ENCODE measurements at places on chromosomes 12 and 14.

- DNase-seq: no peak
These were observed 11.1 kb downstream of the SVOP start for GRCh38 chr12:109009766-109010165.

DNA sequence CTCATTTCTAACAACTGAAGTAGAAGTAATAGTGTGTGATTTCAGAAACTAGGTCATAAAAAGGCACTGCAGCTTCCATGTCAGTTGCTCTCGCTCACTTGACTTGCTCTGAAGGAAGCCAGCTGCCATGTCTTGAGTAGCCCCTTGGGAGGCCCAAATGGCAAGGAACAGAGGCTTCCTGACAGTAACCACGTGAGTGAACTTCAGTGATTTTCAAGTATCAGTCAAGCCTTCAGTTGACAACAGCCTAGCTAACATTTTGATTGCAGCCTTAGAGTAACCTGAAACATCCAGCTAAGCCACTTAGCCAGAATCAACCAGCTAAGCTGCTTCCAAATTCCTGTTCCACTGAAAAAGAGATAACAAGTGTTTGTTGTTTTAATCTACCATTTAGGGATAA is 26.7 kb downstream of the TOGARAM1 start:
- no peak for DNase-seq

GRCh38 chr12:105765053-105766014 is 373.4 kb downstream of the NUAK1 start:
- no peak for DNase-seq

GRCh38 chr12:68469113-68469512 is 137.0 kb upstream of the MDM1 start:
- DNase-seq: no peak

DNA sequence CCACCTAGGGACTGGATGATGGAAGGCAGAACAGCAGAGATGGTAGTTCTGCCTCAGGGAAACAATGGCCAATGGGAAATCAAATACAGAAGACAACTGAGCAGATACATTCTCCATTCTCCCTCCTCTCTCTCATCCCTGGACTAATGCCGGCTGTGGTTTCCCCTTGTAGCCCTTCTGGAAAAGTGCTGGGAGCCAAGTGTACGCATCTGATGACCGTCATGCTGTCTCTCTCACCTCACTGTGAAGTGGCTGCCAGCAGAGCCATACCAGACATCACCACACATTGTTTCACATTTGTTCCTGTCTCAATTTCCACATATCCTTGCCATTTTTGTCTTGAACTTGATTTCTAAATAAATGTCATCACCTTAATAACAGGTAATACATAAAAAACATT is 3.1 kb downstream of the TAS2R46 start:
- no peak for DNase-seq

DNA sequence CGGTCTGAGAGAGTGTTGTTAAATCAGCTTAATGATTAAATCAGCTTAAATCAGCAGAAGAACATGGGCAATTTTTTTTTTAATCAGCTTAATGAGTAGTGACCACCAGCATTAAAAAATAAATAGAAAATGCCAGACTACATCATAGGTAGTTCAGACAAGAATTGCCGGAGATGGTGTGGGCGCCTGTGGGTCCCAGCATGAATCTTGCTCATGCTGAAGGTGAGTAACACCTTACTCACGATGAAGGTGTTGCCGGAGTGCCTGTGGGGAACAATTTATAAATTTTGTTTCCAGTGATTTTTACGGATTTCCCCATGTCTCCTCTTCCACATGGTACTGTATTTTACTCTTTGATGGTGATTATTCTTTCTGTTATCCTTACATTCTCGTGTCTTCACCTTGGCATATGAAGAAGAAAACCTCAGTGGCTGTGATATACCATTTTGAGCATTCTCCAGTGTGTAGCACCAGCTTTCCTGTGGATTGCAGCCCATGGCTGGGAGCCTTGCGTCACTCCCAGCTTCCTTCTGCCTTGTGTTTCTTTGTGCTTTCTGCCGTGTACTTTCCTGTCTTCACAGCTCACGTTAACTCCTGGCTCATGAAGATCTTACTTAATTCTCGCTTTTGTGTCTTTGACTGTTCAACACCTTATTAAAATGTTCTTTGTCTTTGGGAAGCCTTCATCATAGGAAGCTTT is 4.7 kb downstream of the TDRD9 start:
- DNase-seq: no peak

DNA sequence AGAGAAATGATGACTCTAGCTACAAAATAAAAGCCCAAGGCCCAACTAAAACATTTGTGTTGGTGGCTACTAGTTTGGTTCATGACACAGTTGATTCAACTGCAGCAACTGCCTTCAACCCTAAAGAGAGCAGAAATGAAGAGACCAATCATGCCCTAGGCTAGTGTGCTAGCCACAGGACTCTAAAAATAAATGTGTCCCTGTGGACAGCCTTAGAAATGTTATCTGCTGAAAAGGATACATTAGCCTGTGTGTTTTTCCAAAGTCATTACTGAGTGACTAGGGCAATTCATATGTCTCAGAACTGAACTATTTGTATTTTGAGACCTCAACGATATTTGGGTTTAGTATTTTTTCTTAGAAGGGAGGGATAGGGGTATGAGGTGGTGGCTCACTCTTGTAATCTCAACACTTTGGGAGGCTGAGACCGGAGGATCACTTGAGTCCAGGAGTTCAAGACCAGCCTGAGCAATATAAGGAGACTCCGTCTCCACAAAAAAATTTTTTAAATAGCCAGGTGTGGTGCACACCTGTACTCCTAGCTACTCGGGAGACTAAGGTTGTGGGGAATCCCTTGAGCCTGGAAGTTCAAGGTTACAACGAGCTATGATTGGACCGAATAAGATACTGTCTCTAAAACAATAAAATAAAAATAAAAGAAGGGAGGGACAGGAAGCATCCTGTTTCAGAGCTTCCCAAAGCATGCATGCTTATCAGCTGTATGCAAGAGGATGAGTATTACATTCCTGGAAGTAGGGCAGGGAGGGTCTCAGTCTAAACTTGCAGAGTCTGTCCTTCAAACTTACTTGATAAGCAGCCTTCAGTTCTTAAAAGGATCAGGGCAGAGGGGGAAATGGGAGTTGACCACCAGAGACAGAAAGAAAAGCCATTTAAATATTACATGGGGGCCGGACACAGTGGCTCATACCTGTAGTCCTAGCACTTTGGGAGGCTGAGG is 29.6 kb upstream of the NAP1L1 start:
- DNase-seq: no peak
